ENCODE measurements at places on chromosomes 4 and X.

DNA sequence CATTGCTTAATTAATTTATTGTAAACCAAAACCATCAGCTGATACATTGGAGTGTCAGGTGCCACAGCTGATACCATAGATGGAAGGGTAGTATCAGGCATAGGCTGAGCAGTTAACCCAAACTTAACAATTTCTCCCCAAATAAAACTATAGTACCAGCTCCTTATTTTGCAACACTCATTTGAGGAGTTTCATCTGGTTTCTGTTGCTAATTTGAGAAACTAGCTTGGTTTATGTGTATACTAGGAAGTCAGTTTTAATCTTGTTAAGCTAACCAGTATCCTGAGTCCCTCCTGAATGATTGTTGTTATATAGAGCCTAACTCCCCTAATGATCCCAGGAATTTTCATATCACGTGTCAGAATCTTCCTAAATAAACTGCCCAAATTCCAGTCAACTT lies 12.7 kb downstream of the DCAF16 start:
- DNase-seq: no peak

DNA sequence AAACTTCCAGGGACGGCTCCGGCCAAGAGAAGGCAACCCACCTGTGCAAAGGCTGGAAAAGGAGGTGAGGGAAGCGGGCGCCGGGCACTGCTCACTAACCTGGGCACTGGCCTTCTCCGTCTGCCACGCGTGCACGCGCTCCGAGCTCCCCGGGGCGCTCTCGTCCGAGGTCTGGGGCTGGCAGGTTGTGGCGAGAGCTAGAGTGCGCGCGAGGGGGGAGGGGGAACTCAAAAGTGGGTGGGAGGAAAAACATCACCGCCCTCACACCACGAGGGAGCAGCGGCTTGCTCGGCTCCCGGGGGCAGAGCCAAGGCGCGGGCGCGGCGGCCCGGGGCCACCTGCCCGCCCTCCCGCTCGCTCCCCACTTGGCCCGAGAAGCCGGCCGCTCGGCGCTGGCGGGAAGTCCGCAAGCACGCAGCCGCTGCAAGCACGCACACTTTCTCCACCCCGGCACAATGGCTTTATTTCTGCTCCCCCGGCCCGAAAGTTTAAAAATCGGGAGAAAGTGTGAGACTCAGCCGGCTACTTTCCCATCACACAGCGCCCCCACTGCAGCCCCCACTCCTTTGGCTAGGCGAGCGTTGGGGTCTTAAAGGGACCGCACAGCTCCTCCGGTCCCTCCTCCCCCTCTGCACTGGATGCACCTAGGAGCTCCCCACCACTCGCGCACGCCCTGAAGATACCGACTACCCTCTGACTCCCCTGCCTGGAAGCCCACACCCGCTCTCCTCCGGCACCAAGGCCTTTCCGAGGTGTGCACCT lies at the start of gene CHRDL1:
Gene CHRDL1, minus strand, starts transcription at position 173 of the 762 bp plus-strand sequence. CDS start 3,636 bp downstream, outside the sequence.
- DNase-seq: no peak

GRCh38 chr4:83758285-83758684 lies 222.4 kb downstream of the GPAT3 start:
- DNase-seq: no peak

GRCh38 chr4:153771046-153771445 lies 11.2 kb upstream of the RNF175 start:
- no peak for DNase-seq

Data from activated CD4-positive, CD25-positive, alpha-beta regulatory T cell treated with anti-CD3 and anti-CD28 coated beads, Interleukin-2, amount 50 U/mL, for 72 hours (primary cell).